ENCODE measurements at places on chromosomes 7 and 10.

DNA sequence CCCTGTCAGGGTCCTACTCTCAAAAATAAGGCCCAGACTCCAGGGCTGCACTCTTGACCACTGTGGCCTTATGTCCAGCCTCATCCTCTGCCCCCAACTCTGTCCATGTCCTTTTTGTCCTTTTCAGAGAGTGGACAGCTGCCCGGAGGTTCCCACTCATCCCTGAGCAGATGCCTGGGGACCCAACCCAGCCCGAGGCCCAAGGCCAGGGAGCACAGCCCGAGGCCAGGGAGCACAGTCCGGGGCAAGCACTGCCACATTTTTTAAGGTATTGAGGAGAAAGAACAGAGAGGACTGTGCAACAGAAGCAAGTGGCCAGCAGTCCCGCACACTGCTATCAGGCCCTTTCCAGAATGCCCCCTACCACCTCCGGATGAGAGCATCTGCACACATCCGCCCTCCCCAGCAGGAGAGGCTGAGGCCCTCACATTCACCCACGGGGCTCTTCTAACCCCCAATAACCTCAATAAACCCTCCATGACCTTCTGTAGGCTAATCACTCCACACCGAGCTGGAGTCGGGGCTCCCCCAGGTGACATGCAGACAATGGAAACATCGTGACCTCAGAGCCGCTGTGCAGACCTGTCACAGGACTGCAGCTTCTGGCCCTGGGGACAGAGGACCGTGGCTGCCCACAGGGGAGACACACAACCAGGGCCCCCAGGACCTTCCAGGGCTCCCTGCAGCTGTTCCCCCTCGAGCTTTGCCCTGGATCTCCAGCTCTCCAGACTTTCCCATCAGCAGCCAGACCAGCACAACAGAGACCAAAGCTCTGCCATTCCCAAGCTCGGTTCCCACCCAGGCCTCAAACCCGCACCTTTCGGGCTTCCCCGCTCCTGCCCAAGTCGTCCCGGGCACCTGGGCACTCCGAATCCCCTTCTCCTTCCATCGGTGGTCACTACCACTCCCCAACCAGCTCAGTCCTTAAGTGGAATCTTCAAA is 51.4 kb downstream of the CAMK2B start:
- DNase-seq = no peak

DNA sequence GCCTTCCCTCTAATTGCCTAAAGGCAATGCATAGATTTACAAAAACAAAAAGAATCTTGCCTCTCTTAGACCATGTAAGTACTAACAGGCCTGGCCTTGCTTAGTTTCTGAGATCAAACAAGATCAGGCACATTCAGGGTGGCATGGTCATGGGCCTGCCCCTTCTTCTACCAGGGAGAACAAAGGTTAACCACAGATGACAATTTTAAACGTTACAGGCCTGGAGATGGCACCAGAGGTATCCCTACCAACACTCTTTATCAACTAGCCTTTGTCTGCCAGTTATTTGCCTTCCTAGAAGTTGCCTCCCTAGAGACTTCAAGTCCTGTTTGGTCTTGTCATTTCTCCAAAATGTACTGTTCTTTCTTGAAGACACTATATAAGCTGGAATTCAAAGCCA is 252.6 kb downstream of the DOCK4 start:
- no peak for DNase-seq

GRCh38 chr10:14723052-14723689 is 51.5 kb downstream of the FAM107B start:
- DNase-seq = no peak

GRCh38 chr10:65808687-65809333 is 1117.0 kb upstream of the LRRTM3 start:
- no peak for DNase-seq

DNA sequence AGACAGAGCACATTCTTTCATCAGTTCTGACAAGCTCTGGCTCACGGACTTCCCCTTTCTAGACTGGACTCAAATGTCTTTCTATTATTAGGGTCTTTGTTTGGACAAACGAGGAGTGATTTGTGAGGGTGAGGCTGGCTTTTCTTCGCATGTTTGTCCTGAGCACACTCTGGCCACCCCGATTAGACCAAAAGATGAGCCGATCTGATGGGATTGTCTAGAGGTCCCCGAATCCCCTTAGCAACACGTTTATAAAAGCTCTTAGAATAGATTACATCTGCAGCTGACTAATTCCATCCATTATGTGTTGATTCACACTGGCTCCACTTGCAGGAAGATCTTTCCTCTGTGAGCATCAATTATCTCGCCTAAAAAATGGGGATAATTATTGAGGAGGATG is 675.4 kb upstream of the AUTS2 start:
- no peak for DNase-seq

DNA sequence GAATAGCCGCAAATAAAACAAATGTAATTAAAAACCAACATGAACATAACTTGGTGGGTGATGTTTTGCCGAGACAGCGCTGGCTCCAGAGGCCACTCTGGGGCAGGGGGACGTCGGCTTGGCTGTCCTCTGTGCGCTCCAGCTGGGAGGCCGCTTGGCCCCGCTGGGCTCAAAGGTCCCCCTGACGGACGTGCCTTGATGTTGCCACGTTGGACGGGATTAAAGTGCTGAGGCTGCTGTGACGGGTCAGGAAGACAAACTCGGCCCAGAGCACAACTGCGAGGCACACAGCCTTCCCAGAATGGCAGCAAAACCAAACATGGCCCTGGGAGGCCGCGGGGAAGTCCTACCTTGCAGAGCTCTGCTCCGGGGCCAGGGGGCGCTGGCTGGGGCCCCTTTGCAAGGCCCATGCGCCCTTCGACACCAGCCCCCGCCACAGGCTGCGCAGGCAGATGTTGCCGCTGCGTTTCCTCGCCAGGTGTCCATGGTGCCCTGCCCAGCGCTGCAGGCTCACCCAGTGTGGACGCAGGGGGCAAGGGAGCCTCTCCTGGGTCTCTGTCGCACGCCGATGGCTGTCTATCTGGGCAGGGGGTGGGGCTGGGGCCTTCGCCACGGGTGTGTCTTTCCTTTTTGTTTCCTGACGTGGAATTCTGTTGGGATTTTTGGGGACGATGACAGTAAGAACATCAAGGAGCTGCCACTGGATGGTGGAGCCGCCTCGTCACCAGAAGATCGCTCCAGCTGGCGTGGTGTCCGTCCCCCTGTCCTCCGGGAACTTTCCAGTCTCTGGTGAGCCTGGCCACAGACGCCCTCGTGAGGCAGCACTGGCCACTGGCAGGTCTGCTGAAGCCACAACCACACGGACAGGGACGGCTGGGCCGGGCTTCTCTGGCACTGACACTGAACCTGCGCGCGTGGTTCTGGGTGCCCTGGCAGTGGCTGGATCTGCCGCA is 99.6 kb upstream of the DIP2C start:
- DNase-seq = no peak

DNA sequence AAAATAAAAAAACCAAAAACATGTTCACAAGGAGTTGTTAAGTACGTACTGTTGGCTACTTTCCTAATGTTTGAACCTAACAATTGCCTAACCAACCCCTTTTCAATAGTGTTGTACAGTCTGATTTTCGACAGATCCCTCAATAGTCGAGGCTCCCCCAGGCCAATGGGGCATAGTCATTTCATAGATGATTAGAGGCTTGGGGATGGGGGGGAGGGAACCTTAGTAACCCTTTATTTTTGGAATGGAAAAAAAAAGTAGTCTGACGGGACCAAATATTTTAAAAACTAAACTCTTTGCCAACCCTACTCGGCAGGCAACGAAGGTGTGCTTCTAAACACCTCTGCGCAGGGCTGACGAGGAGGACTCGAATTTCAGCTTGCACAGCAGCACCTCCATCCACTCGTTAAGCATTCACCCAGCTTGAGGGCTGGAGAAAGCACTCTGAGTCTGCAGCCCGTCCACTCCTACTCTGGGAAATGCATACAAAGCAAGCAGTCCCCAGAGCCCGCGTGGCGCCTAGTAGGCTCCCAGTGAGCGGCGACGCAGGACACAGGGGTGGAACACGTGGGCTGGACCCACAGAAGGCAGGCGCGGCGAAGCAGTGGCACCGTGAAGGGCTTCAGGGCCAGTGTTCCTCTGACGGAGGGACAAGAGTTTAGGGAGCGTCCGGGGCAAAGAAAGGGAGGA is 899 bp downstream of the PUS7 start:
- peak; percentile 58 for DNase-seq

DNA sequence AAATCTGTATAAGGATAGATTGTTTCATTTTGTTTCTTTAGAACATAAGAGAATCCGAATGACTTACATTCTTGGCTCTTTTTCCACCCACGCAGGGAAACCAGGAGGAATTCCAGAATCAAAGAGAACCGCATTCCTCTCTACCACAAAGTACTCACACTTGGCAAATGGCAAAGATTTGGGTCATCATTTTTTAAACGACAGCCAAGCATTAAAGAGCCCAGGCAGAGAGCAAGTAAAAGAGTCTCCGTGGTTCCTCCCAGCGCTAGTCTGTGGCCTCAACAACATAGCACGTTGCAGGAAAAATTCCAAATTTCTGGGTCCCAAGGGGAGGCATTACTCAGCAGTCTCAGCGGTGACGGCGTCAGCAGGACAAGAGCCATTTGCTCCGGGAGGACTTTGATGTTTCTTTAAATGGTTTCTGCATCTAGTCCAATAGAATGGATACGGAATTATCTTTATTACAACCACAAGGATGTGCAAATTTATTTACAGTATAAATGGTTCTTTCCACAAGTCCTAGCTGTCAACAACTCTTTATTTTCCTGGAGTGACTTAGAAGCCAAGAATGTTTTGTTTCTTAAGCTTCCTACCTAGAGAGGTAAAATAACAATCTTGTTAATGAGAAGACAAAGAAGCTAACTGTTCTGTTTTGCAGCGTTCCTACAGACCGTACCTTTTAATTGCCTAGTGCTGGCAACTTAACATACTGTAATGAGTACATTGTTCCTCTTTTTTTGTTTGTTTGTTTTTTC is 232.5 kb downstream of the SKIDA1 start:
- DNase-seq = no peak

GRCh38 chr10:28663576-28664368 is 13.5 kb upstream of the BAMBI start:
- DNase-seq = peak; percentile 68

DNA sequence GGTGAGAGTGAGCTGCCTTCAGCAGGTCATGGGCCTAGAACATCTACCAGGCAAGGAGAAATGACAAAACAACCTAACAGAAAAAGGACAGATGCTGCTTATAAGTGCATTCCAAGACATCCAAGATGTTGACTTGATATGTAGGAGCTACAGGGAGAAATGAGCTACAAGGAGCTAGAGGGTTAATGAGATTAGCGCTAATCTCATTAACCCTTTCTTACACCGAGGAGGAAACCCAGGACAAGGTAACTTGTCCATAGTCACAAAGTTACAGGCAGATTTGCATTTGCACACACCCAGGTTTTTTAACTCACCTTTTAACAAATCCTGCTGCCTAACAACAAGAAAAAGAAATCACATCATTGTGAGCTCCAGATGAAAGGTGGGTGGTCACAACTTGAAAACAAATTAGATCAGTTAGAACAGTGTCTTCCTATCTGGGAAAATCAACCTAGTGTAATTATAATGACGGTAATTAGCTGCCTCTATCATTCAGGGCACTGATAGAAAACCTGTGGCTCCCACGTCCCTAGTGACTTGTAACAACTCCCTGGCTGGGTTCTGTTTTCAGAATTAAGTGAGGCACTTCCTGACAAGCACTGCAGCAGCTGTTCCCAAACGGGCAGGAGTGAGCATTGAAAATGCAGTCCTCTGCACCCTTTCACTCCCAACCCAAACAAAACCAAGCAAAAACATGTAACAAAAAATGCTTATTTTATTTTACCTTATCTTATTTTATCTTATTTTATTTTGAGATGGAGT is 5.7 kb downstream of the KIAA1549 start:
- DNase-seq = no peak

DNA sequence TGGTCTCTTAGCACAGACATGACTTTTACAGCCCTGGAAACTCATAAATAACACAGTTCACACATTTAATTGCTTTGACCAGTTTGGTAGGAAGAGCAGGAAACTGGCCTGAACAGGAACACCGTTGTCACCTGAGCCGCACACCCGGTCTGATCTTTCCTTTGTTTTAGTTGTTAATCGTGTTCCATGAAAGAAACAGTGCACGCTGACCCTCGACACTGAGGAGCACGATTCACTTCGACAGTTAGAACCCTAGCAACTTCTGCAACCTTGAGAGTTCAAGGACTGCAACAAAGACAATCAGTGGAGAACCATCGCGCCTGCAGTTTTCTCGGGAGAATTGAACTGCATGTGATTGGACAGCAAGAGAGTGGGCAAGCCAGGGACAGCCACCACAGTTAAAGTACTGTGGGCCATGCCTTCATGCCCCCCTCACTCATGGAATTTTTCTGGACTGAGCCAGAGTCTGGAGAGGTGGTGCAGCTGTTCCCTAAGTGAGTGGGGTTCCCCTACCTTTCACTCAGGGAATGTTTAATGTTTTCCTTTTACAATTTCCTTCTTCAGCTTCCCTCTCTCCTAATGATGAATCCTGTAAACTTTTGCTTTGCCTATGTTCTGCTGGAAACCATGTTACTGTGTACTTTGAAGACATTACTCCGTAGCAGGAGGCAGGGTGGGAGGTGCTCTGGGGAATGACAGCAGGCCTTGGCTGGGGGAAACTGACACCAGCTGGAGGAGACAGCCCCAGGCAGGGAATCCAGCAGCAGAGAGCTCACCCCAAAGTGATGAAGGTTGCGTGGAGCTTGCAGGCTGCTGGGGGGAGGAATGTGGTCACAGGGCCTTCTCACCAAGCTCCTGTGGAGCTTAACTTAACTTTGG is 198.7 kb downstream of the ZNF438 start:
- DNase-seq = no peak

GRCh38 chr7:134784251-134785049 is 5.0 kb downstream of the CALD1 start:
- DNase-seq = no peak
